ENCODE measurements at places on chromosomes 1 and 21. TPM values are rescaled to one million over a fixed set of nuclear protein-coding genes. Genes with fewer than 3 reads are reported as not detected.

The TESK2 gene
- total RNA-seq = 2.2 TPM

- no peak overlapping the region for H3K27ac ChIP-seq
- H3K4me3 ChIP-seq = no peak overlapping the region
- H3K4me1 ChIP-seq = no peaks in the 10 kb centered on the region
Observed at GRCh38 chr1:232283864-232284263, 346.1 kb downstream of the SIPA1L2 start.

DNA sequence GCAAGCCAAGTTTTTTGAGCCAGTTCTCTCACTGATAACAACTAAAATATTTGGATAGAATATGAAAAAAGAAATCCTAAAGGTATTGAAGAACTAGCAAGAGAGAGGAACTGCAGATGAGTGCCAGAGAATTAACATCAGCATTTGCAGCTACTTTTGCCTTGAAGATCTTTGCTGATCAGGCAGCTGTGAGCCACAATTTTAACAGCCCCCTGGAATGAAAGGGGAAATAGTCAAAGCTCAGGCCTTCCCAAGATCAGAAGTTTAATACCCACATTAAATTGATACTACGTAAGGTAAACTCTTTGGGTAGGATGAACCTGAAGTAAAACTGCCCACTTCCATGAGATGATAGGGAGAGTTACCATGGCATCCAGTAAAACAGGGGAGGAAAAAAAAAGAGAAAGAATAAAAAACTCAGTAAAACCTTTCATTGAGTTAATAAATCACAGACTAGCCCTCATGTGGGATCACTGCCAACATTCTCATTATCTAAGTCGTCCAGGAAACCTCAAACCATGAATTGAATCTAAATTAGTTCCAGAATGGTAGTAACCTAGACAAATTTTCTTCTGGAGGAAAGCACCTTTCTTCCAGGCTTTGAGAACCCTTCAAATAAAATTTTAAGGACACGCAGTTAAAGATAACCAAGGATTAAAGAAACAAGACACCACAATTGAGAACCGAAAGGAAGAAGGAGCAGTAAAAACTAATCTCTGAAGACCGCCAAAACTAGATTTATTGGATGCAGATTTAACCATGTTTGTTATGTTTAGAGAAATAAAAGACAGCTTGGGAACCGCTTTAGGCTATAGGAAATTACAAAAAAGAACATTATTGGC, 28.3 kb downstream of the SCP2 start:
- no peak overlapping the region for H3K4me3 ChIP-seq
- no peaks in the 10 kb centered on the region for H3K36me3 ChIP-seq
- DNase-seq = no peak
- peak overlapping the region; percentile 59 for H3K27ac ChIP-seq
- H3K27me3 ChIP-seq = no peaks in the 10 kb centered on the region
- no peaks in the 10 kb centered on the region for H3K4me1 ChIP-seq

- no peaks in the 10 kb centered on the region for H3K36me3 ChIP-seq
- H3K4me3 ChIP-seq = no peak overlapping the region
- H3K4me1 ChIP-seq = no peaks in the 10 kb centered on the region
- H3K27me3 ChIP-seq = no peaks in the 10 kb centered on the region
Observed at GRCh38 chr1:220526294-220526693, 1.6 kb upstream of the MARK1 start.

- DNase-seq = no peak
- H3K36me3 ChIP-seq = no peaks in the 10 kb centered on the region
- no peak overlapping the region for H3K4me3 ChIP-seq
- H3K27ac ChIP-seq = no peak overlapping the region
- H3K4me1 ChIP-seq = no peaks in the 10 kb centered on the region
- no peaks in the 10 kb centered on the region for H3K27me3 ChIP-seq
Observed at GRCh38 chr1:173301507-173301906, 94.4 kb upstream of the TNFSF4 start.

GRCh38 chr1:109522026-109522425, 12.5 kb upstream of the AMIGO1 start:
- no peak overlapping the region for H3K27ac ChIP-seq
- H3K27me3 ChIP-seq = no peaks in the 10 kb centered on the region
- H3K36me3 ChIP-seq = no peaks in the 10 kb centered on the region
- H3K4me3 ChIP-seq = no peak overlapping the region
- DNase-seq = no peak

Data from uterus (tissue), 4 donors.